ENCODE measurements at places on chromosomes 7 and 10.

- DNase-seq, result no peak
Observed at GRCh38 chr10:11017570-11018431, at the start of gene CELF2. Gene CELF2 (plus strand): TSS chr10:11017872. CDS start chr10:11018090, 218 bp downstream.

DNA sequence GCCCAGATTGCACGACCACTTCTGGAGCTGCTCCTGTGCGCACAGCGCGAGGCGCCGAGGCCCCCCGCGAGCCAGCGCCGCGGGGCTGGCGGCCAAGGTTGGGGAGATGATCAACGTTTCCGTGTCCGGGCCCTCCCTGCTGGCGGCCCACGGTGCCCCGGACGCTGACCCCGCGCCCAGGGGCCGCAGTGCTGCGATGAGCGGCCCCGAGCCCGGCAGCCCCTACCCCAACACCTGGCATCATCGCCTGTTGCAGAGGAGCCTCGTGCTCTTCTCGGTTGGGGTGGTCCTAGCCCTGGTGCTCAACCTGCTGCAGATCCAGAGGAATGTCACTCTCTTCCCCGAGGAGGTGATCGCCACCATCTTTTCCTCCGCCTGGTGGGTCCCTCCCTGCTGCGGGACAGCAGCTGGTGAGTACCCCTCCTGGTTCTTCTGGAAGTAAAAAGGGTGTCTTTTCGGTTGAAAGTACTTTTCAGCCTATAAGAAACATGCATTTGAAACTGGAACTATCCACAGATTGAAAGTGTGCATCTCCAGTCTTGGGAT lies 683 bp downstream of the INSIG1 start:
- no peak for DNase-seq

- no peak for DNase-seq
Observed at GRCh38 chr7:155358066-155358947, 60.6 kb downstream of the INSIG1 start.

DNA sequence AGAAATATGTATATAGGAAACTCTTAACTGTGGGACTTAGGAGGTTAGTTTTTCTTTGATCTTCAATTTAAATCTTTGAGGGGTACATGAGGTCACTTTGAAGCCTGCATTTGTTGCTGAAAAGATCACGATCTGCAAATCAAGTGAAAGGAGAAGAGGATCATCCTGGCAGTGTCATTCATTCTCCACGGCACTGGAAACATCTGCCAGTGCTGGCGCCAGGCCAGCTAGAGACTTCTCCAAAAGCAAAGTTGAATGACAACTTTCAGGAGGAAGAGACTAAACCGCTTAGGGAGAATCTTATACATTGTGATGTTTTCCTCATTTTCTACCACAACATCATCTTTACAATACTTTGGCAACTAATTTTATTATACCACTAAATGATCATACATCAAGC lies 42.5 kb downstream of the MRC1 start:
- no peak for DNase-seq

- DNase-seq, result no peak
Observed at GRCh38 chr10:128431506-128431905, 305.3 kb upstream of the MKI67 start.

GRCh38 chr7:46208635-46209525 lies 287.8 kb upstream of the IGFBP3 start:
- DNase-seq, result no peak

- no peak for DNase-seq
Observed at GRCh38 chr10:84185526-84186175, 8.7 kb upstream of the CDHR1 start.

- no peak for DNase-seq
Observed at GRCh38 chr7:129925416-129926002, 27.3 kb downstream of the UBE2H start.

GRCh38 chr7:10266976-10267375 lies 706.7 kb upstream of the PHF14 start:
- no peak for DNase-seq

GRCh38 chr7:35512716-35513115 lies 182.2 kb downstream of the HERPUD2 start:
- DNase-seq, result no peak

DNA sequence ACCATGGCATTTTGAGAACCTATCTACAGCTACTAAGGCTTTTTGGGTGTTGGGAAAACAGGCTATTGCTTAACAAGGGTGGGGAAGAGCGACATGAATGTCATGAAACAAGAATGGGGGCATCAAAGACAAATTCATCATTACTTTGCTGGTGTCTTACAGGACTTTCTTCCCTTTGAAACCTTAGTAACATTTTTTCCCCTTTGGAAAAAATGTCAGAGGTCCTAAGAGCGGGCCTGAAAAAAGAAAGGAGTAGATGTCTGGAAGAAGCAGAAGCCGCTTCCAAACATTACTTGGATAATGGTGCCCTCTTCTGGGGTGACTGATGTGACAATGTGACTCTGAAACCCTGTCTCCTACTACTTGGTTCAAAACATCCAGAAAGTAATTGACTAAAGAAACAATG lies 3.8 kb upstream of the DDX50 start:
- DNase-seq, result no peak

- DNase-seq, result no peak
Observed at GRCh38 chr7:28064437-28064836, 116.2 kb downstream of the JAZF1 start.

- DNase-seq, result no peak
Observed at GRCh38 chr10:86446440-86446839, 75.2 kb downstream of the WAPL start.

DNA sequence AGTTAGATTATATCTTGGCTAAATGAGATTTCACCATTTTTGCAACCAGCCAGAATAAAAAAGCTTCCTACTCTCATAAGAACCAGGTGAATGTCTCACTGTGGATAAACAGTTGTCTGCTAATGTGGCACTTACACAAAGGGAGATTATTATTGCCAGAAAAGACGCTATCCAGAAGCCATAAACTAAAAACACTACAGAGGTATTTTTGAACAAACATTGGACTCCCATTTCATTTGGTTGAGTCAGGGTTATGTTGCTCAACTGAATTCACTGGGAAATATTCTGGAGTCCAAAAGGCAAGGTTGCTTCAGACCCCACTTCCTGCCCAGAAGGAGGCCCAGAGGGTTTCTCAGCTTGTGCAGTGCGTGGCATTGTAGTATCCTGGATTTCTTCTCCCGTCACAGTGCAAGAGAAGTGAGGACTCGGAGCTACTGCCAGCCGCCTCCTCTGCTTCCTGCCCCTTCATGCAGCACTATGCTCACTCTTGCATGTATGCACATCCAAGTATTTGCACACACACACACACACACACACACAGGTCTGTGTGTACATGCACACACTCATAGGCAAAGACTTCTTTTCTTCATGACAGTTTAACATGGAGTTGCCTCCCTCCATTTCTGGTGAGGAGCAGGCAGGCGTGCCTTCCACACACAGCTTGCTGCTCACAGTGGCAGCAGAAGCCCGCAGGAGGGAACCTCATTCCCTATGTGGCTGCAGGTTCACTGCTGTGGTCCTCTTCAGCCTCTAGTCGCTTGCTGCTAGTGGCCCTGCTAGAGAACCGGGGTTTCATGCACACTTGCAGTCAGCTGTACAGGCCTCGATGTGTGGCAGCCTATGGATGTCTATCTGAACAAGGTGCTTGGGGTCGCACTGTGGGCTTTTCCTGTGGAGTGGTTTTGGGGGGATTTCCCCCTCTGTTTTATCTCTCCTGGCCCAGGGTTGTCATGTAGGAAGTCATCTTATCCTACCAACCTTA lies 10.1 kb downstream of the DENND10 start:
- no peak for DNase-seq
